SIG-M5 (cell line): ENCODE measurements at places on chromosomes 6 and 20.

DNA sequence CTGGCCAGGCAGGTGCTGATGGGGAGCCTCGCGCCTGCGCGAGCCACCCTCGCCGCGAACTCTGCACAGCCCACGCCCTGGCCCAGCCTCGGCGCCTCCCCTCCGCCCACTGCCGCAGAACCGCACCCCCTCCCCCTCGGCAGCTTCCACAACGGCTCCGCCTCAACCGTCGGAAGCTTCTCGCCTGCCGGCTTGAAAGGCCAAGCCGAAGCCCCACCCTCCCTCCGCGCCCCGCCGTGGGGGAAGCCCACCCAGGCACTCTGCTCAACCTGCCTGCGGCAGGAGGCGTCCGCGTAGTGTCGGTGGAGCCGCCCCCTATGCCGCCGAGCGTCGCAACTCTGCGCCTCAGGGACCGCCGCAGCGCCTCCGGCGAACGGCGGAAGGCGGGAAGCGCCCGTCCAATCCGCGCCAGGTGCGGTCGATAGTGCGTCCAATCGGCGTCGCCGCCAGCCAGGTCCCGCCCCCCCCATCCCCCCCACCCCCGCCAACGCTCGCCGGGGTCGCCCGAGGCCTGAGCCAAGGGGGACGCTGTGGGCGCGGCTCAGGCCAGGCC lies at the start of gene SYCP2:
Gene SYCP2 (minus strand): TSS at position 342 of the 553 bp plus-strand sequence. CDS start 11,224 bp downstream, outside the sequence.
- no peak for DNase-seq

GRCh38 chr6:160273196-160273595 lies 14.6 kb upstream of the SLC22A2 start:
- DNase-seq, result no peak

- no peak for DNase-seq
Measured at GRCh38 chr20:38864662-38865061, 59.2 kb downstream of the PPP1R16B start.

DNA sequence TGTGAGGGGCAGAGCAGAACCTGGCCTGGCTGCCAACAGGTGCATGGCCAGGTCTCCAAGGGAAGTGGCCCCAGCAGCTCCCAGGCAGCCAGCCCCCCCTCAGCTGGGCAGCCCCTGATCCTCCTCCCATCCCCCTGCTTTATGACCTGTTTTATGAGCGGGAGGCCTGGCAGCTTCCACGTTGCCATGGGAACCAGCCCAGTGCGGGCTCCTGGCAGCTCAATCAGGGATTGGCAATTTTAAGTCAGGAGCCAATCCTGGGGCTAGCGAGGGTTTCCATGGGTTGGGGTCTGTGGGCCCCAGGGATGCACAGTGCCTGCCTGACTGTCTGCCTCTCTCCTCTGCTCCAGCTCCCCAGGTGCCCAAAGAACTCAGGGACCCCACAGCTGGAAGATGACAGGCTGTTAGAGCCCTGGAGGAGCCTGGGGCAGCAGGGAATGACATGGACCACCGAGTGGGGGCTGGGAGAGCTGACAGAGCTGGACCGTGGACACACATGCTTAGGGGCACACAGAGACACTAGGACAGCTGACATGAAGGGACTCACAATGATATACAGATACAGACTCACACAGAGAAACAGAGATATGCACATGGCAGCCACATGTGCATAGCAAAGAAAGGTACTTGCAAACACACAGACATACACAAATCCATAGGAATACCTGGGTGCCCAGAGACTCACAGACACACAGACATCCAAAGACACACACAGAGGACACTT lies 56.5 kb upstream of the SIRPA start:
- no peak for DNase-seq

GRCh38 chr6:159608961-159609651 lies 83.9 kb downstream of the SOD2 start:
- no peak for DNase-seq

- no peak for DNase-seq
Measured at GRCh38 chr6:148835920-148836441, 89.2 kb downstream of the UST start.

DNA sequence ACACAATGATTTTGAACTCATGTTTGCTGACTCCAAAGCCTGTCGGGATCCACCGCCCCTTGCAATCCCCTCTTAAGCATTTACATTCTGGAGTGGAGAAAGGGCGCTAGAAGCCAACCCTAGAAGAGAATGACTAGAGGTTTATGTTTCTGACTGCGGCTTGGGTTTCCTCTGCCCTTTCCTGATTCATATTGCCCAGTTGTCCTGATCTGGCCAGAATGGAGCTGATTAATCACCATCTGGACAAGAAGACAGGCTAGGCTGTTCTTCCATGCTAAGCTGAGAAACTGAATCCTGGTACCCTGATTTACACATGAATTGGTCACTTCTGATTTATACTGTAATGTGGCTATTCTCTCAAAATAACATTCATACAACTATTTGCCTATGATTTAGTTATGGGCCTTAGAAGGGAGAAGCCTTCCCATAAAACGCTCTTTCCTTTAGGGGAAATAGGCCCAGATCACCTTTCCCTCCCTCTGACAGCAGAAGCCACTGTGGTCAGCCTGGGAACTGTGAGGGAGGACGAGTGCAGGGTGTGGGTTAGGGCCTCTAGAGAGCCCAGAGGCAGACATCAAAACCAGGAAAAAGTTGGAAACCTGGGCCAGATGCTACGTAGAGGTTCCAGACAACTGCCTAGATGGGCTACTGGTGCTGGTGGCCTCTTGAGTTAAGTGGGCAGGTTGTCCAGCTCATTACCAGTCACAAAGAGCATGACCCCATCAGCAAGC lies 199.2 kb upstream of the PRDM1 start:
- DNase-seq, result no peak
